ENCODE measurements at places on chromosomes 6 and 20.
A peak's percentile ranks its signal among the peaks of the same experiment; 100 is the strongest.

DNA sequence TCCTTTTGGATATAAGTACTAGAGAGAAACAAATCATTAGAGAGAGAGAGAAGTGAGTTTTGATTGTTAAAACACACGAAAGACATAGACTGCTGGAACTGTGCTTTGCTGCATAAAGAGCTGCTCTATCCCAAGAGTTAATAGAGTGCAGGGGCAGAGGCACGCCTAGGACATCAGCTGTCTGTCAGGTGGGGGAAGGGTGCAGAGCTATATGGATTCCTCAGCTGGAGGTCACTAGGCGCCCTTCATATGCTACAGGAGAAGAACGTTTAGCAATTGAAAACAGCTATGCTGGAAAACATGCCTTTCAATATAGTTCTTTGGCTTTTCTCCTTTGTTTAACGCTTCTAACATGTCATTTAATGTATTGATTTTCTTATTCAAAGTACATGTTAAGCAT lies 169.0 kb upstream of the MCHR2 start:
- no peaks in the 10 kb centered on the region for H3K4me1 ChIP-seq
- H3K36me3 ChIP-seq, result no peaks in the 10 kb centered on the region
- H3K27ac ChIP-seq, result no peak overlapping the region
- H3K4me3 ChIP-seq, result no peak overlapping the region

- no peaks in the 10 kb centered on the region for H3K27me3 ChIP-seq
- DNase-seq, result no peak
- no peak overlapping the region for H3K4me3 ChIP-seq
- H3K27ac ChIP-seq, result no peak overlapping the region
These were observed 162.7 kb downstream of the INSM1 start for GRCh38 chr20:20530428-20531151.

GRCh38 chr6:27866357-27867050 lies 45.7 kb downstream of the OR2B2 start:
- no peaks in the 10 kb centered on the region for H3K27me3 ChIP-seq
- DNase-seq, result peak; percentile 83
- no peaks in the 10 kb centered on the region for H3K36me3 ChIP-seq
- H3K27ac ChIP-seq, result peak overlapping the region; percentile 85
- H3K4me1 ChIP-seq, result peaks cover 15% of the 10 kb centered on the region

GRCh38 chr6:49299279-49299678 lies 163.8 kb downstream of the MMUT start:
- H3K27ac ChIP-seq, result no peak overlapping the region
- H3K27me3 ChIP-seq, result no peaks in the 10 kb centered on the region
- H3K4me3 ChIP-seq, result no peak overlapping the region
- no peak for DNase-seq
- no peaks in the 10 kb centered on the region for H3K4me1 ChIP-seq

DNA sequence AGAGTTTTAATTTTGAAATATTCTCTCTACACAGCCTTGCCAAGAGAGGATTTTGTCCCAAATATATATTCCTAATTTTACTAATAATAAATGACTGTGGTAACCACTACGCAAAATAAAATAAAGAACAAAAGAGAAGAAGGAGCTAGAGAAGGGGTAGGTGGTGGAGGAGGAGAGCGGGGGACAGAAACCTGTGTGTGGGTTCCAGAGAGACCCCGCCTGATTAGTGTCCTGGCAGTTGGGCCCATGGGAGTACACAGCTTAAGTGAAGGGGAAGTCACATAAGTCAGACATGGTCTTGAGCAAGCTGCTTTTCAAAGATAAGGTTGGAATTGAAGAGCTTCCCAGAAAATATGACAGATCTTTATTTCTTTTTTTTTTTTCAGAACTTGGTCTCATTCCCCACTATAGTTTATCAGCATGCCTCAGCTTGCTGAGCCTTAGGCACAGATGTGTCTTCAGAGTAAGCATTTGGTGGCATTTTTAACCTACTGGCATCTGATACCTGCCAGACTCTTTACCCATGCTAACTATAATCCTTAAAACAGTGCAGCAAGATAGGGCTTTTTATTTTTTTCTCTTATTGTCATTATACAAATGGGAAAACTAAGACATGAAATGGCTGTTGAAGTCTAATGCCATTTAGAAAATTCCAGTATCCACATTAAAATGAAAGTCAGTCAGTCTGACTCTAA lies 9.6 kb upstream of the RHAG start:
- H3K4me3 ChIP-seq, result no peak overlapping the region
- no peaks in the 10 kb centered on the region for H3K36me3 ChIP-seq
- H3K27ac ChIP-seq, result no peak overlapping the region
- no peaks in the 10 kb centered on the region for H3K27me3 ChIP-seq
- H3K4me1 ChIP-seq, result no peaks in the 10 kb centered on the region
- no peak for DNase-seq

DNA sequence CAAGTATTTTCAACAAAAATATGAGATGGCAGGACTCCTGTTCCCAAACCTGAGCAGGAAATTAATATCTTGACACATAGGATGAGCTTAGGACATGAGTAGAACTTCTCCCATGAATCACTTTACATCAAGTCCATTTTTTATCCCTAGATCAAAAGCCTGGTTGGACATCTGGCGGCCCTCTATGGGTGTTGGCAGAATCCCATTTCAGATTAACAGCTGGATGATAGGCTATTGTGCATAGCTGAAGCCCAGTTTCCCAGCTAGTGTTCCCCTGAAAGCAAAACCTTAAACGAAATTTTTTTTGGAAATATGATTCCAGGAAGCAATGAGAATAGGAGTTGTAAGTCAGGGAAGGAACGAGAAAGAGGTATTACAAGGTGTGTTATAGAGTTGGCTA lies 449.4 kb upstream of the CHD6 start:
- H3K27me3 ChIP-seq, result no peaks in the 10 kb centered on the region
- no peak overlapping the region for H3K4me3 ChIP-seq
- H3K27ac ChIP-seq, result no peak overlapping the region
- H3K4me1 ChIP-seq, result no peaks in the 10 kb centered on the region
- H3K36me3 ChIP-seq, result no peaks in the 10 kb centered on the region

- H3K36me3 ChIP-seq, result no peaks in the 10 kb centered on the region
- no peak overlapping the region for H3K4me3 ChIP-seq
- no peak for DNase-seq
- H3K27ac ChIP-seq, result no peak overlapping the region
These were observed 258.0 kb upstream of the TAB2 start for GRCh38 chr6:149059557-149059956.

DNA sequence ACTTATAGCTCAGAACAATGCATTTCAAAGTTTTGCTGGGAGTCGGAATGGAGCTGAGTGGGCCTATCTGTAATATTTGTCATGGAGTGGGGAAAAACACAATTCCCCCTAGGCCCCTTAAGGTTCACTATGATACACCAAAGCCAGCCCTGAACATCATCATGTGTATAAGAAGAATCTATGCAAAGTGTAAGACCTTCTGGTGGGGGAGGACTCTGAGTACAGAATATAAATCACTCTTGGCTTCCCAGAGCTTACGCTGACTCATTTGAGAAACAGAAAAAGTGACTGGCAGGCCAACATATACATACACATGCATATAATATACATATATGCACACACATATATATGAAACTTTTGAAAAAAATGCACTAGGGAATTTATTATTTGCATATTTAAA lies 54.1 kb upstream of the UBR2 start:
- H3K27ac ChIP-seq, result no peak overlapping the region
- H3K27me3 ChIP-seq, result no peaks in the 10 kb centered on the region
- H3K4me3 ChIP-seq, result no peak overlapping the region
- DNase-seq, result no peak

DNA sequence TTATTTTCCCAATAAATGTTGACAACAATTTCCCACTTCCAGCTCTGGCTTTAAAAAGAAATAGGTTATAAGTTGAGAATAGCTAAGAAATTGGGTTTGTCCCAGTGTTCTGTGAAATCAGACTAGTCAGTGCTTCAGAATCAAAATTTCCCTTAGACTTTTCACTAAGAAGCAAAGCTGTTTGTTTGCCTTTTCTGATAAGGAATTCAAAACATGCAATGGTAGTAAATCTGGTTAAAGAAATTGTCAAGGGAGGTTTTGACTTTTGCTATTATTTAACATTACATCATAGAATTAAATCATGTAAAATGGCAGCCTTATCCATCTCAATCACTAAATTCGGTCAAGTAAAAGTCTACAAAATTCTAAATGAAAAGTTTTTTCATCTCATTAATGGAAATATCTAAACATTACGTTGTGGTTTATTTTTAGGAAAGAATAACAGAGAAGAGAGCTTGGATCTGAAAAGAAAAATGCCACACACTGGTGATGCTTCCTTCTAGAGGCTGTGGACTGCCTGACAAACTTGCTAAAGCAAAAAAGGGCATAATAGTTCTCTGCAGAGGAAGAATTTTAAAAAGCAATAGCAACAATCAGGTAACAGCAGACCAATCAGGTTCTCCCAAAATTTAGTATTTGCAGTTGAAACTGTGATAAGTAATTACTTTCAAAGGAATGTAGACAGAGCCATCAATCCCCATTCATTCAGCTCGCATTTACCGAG lies 36.4 kb downstream of the PLAGL1 start:
- H3K36me3 ChIP-seq, result no peaks in the 10 kb centered on the region
- no peak overlapping the region for H3K4me3 ChIP-seq
- no peaks in the 10 kb centered on the region for H3K27me3 ChIP-seq

DNA sequence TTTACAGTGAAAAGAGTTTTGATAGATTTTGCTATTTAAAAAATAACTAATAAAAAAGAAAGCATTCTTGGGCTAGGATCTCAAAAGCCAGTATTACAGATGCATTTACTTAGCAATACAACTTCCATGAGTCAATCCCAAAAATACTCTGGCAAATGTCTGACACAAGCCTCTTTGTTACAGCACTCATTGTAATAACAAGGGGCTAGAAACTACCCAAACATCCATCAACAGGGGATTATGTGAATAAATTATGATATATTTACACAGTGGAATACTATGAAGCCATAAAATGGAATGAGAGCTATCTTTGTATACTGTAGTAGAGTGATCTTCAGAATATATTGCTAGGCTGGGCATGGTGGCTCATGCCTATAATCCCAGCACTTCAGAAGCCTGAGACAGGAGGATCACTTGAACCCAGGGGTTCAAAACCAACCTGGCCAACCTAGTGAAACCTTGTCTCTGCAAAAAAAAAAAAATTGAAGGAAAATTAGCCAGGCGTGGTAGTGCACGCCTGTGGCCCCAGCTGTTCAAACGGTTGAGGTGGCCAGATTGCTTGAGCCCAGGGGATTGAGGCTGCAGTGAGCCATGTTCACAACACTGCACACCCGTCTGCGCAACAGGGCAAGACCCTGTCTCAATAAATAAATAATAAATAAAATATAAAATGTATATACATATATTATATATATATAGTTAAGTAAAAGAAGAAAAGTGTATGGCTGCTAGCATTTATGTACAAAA lies 34.7 kb upstream of the TOP1 start:
- no peak overlapping the region for H3K4me3 ChIP-seq
- no peaks in the 10 kb centered on the region for H3K36me3 ChIP-seq
- peak; percentile 55 for DNase-seq

- H3K4me3 ChIP-seq, result no peak overlapping the region
- no peak for DNase-seq
- H3K4me1 ChIP-seq, result peaks cover 5% of the 10 kb centered on the region
- no peak overlapping the region for H3K27ac ChIP-seq
These were observed 23.9 kb upstream of the SMIM13 start for GRCh38 chr6:11069760-11070159.

GRCh38 chr6:3063733-3064700 lies 4.3 kb upstream of the RIPK1 start:
- H3K27me3 ChIP-seq, result no peaks in the 10 kb centered on the region
- H3K4me1 ChIP-seq, result peaks cover 5% of the 10 kb centered on the region
- no peaks in the 10 kb centered on the region for H3K36me3 ChIP-seq
- no peak overlapping the region for H3K27ac ChIP-seq

Measured in osteoblast (primary cell).